ENCODE measurements at places on chromosomes 2 and 18. TPM values are rescaled to one million over a fixed set of nuclear protein-coding genes. Genes with fewer than 3 reads are reported as not detected.

- DNase-seq = no peak
These were observed 126.3 kb downstream of the ALPK2 start for GRCh38 chr18:58502628-58503027.

GLB1L gene
- 22.2 TPM for total RNA-seq

DNA sequence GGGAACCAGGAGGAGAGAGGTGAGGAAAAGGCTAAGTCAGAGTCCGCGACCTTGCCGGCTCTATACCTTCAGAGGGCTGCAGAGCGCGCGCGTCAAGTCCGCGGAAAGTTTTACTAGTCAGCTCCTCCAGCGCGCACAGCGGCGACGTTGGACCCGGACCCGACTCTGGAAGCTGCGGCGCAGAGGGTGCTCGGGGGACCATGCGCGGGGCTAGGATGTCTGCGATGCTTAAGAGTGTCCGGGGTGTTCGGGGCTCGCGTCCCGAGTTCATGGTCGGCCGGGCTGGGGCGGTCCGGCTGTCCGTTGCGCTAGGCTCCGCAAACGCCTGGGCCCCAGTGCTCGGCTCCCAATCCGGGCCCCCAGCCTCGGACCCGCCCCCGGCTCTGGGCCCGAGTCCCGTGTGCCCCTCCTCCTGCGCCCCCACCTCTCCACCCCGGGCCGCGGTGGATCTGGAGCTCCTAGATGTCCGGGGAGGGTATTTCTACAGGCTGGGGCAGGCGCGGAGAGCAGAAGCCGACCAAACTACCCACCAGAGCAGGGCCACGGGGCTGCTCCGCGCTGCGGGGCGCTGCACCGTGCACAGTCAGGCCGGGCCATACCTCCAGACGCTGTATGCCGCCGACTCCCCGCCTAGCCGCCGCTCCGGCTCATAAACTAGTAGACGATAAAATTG, at the start of gene LBX2:
Gene LBX2 (minus strand): TSS at position 337 of the 673 bp plus-strand sequence. CDS start 66 bp downstream, at position 271.
- DNase-seq = no peak

CD28 gene
- total RNA-seq = 1.6 TPM

DNA sequence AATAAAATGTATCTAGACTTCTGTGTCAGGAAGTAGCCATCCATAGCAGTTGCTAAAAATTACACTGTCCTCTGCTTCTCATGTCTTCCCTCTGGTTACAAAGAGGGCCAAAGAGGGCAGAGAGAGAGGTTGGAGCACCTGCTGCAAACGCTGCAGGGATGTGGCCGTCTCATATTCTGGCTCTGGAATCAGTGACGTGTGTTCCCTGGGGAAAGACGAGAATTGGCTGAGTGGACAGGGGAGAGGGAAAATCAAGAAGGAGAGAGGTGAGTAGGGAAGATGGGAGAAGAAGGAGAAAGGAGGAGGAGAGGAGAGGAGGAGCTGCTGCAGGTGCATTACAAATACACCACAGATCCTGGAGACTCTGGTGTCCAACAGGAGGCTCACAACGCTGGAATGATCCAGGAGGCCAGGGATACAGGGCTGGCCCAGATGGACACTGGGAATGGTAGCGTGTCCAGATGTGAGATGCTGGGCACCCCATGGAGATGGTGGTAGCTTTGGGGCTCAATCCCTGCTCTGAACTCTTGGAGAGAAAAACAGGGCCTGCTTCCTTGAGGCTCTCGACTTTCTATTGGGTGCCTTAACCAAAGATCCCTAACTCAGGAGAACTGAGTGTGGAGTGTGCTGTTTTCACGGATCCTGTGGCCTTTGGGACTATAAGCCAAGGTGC, 118.4 kb upstream of the PXDN start:
- no peak for DNase-seq

DNA sequence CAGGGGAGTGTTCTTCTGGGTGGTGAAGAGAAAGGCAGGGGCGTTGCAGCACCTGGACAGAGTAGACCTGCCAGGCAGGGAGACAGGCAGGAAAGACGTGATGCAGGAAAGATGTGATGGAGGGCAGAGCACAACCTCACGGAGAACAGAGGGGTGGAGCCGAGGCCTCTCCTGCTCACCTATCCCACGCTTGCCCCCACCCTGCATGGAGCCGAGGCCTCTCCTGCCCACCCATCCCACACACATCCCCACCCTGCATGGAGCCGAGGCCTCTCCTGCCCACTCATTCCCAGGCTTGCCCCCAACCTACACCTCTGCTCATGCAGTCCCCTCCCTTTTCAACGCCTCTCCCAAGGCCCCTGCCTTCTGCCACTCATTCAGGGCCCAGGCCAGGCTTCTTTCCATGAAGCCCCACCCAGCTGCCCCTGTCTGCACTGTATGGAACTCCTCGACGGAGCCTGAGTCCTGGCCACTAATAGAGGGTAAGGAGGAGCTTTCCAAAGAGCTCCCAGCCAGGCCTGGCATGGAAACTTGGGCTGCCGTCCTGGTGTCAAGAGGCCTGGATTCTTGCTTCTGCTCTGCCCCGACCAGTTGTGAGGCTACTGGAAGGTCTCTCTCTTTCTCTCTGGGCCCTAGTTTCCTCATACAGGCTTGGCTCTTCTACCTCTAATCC, 32.0 kb upstream of the LOXHD1 start:
- no peak for DNase-seq

- no peak for DNase-seq
These were observed 15.7 kb downstream of the C2orf69 start for GRCh38 chr2:199926806-199927205.

DNA sequence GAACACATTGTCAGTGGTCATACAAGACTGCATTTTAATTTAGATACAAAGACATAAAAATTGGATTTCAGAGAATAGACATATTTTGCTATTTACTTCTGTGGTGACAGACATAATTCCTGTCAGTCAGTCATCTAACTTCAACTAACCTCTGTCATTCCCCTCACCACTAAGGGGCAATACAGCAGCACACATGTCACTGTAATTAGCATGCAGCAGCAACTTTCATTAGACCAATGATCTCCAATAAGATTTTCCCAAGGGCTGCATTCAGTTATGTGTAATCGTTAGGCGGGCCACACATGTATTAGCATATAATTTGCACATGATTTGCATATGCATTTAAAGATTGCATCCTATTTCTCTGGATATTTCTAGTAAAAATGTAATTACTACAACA, 624.5 kb downstream of the NR4A2 start:
- DNase-seq = no peak

- no peak for DNase-seq
These were observed 15.9 kb downstream of the POLI start for GRCh38 chr18:54284981-54285785.
